Stimulated activated CD4-positive, alpha-beta T cell treated with anti-CD3 and anti-CD28 coated beads, TNF-alpha, amount 100 ng/mL, for 1 hour (primary cell): ENCODE measurements at places on chromosomes 16 and 17.

- no peak for DNase-seq
Observed at GRCh38 chr17:55394357-55395021, 27.1 kb downstream of the MMD start.

- DNase-seq, result no peak
Observed at GRCh38 chr16:88839745-88840599, 16.8 kb downstream of the GALNS start.

DNA sequence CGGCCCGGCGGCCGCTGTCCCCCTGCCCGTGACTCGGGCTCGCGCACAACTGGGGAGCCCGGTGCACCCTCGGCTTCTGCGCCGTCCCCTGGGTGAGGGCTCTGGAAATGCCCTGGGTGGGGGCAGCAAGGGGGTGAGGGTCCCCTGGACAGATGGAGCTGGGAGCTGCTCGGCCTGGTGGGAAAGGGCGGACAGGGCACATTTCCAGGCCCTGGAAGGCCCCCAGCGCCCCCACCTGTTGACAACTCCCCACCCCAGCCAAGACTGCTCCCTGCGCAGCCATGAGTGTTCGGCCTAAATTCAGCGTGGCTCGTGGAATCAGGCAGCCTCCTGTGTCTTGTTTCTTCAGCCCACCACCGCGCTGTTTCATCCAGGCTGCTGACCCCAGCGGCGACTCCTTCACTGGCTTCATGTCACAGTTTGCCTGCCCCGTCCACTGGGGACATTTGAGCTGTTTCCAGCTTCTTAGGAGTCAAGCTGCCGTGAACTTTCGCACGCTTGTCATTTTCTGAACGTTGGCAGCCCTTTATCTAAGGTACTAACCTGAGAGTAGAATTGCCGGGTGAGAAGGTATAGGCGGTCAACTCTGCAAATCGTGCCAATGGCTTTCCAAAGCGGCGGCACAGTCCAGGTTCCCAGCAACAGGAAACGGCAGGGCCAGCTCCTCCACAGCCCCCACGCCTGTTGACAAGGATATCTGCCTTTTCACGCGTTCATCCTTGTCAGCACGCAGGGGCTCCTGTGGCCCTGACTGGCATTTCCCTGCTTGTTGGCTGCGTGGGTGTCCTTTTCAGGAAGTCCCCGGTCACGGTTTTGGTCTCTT, 895 bp downstream of the UTS2R start:
- DNase-seq, result no peak

DNA sequence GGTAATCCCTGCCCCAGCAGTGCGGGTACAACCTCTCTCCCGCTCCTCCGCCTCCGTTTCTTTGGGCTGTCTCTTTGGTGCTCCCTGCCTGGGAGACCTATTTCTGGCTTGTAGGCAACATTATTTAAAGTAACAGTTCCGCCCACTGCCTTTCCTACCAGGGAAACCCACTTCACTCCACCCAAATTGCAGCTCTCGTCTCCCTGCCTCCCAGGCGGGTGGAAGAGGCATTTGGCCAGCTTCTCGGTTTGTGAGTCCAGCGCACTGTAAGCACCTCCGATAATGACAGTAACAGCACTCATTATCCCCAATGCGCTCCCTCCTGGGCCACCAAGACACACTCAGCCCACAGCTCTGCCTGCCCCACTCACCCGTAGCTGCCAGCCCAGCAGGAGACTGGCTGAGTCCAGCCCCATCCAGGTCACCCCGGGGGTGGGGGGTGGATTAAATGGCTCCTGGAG, 165.1 kb upstream of the CDC42EP4 start:
- DNase-seq, result no peak

- DNase-seq, result no peak
Observed at GRCh38 chr17:45813048-45813725, 29.1 kb downstream of the CRHR1 start.

DNA sequence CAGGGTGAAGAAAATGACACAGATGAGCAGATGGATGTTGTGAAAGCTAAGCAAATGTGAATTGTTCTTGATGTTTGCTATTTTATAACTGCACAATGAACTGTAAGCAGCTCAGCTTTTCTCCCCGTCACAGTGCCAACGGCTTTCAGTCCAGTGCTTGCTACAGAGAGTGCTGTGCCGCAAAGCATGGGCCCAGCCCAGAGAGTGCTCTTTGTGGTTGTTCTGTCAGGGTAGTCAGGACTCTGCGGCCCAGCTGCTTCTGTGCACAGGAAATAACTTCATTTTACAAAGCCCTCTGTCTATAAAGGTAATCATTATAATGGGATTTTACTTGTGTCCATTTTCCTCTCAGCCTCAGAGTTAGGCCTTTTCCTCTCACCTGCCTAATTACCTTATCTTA, 39.1 kb downstream of the CDRT15 start:
- DNase-seq, result no peak

- DNase-seq, result no peak
Observed at GRCh38 chr16:69855592-69855991, 93.5 kb downstream of the WWP2 start.

- no peak for DNase-seq
Observed at GRCh38 chr17:74201250-74201649, 2.2 kb upstream of the RPL38 start.

DNA sequence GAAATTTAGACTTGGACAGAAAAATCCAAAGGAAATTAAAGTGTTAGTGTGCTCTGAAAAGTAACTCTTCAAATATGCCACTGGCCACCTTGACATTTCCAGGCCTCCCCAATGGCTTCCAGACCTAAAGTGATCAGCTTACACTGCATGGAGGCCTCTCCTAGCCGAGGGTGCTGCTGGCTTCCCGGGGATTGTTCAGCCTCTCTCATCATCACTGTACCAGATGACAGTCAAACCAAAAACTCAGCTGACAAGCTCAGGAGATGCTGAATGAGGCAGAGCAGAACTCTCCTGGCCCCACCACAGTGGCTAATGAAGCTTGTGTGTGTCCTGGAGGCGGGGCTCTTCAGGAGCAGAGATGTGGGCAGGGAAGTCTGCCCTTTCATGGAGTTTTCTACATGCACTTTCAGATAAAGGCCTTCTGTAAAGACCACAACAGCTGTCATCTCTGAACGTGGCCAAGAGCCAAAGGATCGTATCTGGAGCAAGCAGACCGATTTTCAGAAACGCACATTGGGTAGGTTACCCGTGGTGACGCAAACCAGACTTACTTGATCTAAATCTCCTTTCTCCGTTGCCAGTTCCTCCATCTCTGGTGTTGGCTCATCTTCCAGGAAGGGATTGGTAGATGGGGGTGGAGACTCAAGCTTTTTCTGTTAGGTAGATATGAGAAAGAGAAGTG, 113.3 kb downstream of the VPS53 start:
- DNase-seq, result no peak
